ENCODE measurements at places on chromosomes 11 and 22.

DNA sequence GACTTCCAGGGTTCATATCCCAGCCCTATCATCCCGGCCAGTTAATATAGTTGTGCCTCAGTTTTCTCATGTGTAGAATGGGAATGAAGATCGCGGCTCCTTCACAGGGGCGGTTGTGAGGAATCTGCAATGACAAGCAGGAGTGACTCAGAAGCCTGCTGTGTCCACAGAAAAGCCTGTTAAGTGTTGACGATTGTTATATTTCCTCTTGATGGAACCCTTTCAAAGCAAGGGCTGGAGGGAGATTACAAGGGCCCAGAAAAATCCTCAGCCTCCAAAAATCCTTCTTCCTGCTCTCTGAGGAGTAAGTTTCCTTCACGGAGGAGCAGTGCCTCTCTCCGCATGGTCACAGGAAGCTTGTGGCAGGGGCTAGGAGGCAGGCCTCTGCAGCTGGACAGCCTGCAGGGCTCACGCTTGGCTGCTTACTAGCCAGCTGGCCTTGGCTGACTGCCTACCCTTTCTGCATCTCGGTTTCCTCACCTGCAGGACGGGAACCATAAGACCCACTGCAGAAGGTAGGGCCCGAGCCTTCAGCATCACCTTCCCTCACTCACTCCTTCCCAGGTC lies 63.4 kb downstream of the CACNG2 start:
- H3K4me3 ChIP-seq, result no peak overlapping the region
- DNase-seq, result no peak
- peaks cover 75% of the 10 kb centered on the region for H3K27me3 ChIP-seq

DNA sequence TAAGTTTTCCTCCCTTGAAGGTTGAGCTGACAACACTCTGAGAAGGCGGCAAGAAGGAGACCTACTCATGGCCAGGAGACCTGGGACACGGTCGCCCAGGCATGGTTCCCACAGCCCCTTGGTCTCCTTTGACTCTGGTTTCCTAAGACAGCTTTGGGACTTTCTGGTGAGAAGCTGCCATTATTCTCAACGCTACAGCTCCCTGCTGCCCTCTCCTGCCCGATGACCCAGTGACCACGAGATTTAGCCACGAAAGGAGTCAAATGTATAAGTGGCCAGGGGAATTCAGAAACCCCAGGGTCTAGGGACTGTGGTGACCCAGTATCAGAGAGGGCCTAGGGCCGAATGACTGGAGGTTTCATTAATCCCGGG lies 699 bp upstream of the SDF2L1 start:
- H3K4me1 ChIP-seq, result peaks cover 20% of the 10 kb centered on the region
- peak overlapping the region; percentile 90 for H3K4me3 ChIP-seq
- H3K27ac ChIP-seq, result peak overlapping the region; percentile 86
- H3K27me3 ChIP-seq, result no peaks in the 10 kb centered on the region
- H3K36me3 ChIP-seq, result peaks cover 10% of the 10 kb centered on the region

GRCh38 chr22:33221568-33221967 lies 163.4 kb upstream of the SYN3 start:
- DNase-seq, result no peak
- no peaks in the 10 kb centered on the region for H3K36me3 ChIP-seq

DNA sequence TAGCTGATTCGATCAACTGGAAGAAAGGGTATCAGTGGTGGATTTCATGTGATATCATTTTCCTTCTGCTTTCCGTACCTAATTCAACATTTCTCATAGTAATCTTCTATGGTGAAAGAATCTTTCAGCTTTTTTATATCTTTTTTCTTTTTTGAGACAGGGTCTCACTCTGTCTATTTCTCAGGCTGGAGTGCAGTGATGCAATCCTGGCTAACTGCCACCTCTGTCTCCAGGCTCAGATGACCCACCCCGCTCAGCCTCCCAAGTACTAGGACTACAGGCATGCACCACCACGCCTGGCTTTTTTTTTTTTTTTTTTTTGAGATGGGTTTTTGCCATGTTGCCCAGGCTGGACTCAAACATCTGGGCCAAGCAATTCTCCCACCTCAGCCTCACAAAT lies 18.6 kb upstream of the CHORDC1 start:
- H3K36me3 ChIP-seq, result no peaks in the 10 kb centered on the region
- no peak overlapping the region for H3K27ac ChIP-seq
- no peaks in the 10 kb centered on the region for H3K27me3 ChIP-seq

- no peaks in the 10 kb centered on the region for H3K36me3 ChIP-seq
- peaks cover 8% of the 10 kb centered on the region for H3K4me1 ChIP-seq
- peak within 1 kb of the TSS; percentile 45 for H3K4me3 ChIP-seq
- peak within 1 kb of the TSS; percentile 50 for H3K27ac ChIP-seq
- DNase-seq, result no peak
Measured at GRCh38 chr22:46619830-46620501, at the start of gene GRAMD4. Gene GRAMD4 (plus strand): TSS chr22:46620386. CDS start chr22:46626800, 6,414 bp downstream.

DNA sequence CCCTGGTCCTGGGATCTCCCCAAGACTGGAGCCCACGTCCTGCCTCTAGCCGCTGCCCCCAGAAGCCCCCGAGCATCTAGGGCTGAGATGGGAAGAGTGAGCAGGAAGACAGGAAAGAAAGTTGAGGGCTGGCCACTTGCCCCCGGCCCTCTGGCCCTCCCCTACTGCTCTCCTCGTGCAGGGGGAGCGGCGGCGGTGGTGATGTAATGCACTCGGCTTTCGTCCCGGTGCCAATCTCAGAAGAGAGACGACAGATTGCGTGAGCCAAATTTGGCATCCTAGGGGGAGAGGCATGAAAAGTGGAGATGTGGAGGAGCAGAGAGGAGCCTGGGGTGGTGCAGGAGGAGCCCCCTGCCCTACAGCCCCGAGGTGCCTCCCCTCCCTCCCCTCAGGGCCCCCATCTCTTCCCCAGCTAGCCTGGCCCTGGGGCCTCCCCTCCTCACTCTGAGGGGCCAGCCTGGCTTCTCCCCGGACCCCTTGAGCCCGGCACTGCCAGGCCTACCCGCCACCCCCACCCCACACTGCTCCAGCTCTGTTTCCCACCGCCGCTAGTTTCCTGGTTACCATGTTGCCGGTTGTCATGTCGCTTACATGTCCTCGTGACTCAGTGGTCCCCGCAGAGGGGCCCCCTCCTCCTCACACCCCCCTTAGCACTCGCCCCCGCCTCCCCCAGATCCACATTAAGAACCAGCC lies 2.5 kb downstream of the KCNJ4 start:
- peak overlapping the region; percentile 65 for H3K27ac ChIP-seq
- H3K4me1 ChIP-seq, result peaks cover 16% of the 10 kb centered on the region
- no peak for DNase-seq

GRCh38 chr11:79400717-79401330 lies 40.0 kb downstream of the TENM4 start:
- H3K36me3 ChIP-seq, result peaks cover 5% of the 10 kb centered on the region
- no peak for DNase-seq
- peaks cover 4% of the 10 kb centered on the region for H3K27me3 ChIP-seq
- no peak overlapping the region for H3K27ac ChIP-seq
- H3K4me3 ChIP-seq, result no peak overlapping the region
- peaks cover 20% of the 10 kb centered on the region for H3K4me1 ChIP-seq

GRCh38 chr11:15654451-15654850 lies 539.7 kb downstream of the INSC start:
- H3K27me3 ChIP-seq, result peaks cover 7% of the 10 kb centered on the region
- H3K4me1 ChIP-seq, result peaks cover 19% of the 10 kb centered on the region
- no peak overlapping the region for H3K4me3 ChIP-seq
- no peaks in the 10 kb centered on the region for H3K36me3 ChIP-seq

GRCh38 chr11:34669458-34669857 lies 48.6 kb downstream of the EHF start:
- no peak overlapping the region for H3K4me3 ChIP-seq
- no peak overlapping the region for H3K27ac ChIP-seq

GRCh38 chr11:120834686-120835210 lies 189.2 kb upstream of the TBCEL start:
- H3K4me3 ChIP-seq, result no peak overlapping the region
- H3K36me3 ChIP-seq, result no peaks in the 10 kb centered on the region
- no peak overlapping the region for H3K27ac ChIP-seq
- H3K4me1 ChIP-seq, result peaks cover 17% of the 10 kb centered on the region

DNA sequence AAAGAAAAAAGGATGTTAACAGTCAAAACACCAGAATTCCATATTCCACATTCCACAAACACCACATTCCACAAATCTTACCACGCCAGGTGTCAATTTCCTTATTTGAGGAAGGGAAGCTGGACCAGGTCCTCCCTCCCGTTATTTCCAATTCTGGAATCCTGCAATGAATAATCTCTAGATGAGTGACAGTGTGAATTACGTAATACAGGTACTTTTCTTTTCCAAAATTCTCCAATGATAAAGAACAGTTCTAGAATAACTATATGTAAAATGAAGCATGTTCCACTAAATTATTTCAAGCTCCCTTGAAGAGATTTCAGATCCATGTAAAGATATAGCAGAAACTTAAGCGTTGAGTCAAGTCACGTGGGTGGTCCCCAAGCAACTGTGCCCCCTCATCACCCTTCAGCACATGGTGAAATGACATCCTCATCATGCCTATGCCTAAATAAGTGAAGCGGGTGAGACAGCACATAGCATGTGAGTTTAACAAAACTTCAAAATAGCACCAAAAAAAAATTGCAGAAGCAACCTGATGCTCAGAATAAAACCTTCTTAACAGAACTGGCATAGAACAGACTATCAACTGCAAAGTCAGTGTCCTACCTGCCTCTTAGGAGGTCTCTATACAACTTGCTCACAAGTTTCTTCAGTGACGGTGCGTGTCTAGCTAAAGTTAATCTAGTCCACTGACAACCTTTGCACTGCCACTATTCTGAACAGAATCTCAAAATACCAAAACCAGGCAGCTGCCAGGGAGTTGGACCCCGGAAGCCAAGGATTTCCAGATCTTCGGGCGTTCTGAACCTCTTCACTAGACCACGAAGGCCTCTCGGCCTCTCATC lies 876 bp downstream of the NFRKB start:
- no peak for DNase-seq
- peaks cover 21% of the 10 kb centered on the region for H3K4me1 ChIP-seq
- peak overlapping the region; percentile 91 for H3K27ac ChIP-seq
- H3K36me3 ChIP-seq, result peaks cover 28% of the 10 kb centered on the region
- peak overlapping the region; percentile 93 for H3K4me3 ChIP-seq

- DNase-seq, result no peak
- no peak overlapping the region for H3K4me3 ChIP-seq
- peaks cover 30% of the 10 kb centered on the region for H3K4me1 ChIP-seq
- H3K27me3 ChIP-seq, result peaks cover 33% of the 10 kb centered on the region
- no peak overlapping the region for H3K27ac ChIP-seq
Measured at GRCh38 chr11:60910711-60911380, 3.1 kb upstream of the TMEM109 start.

GRCh38 chr11:63573881-63574855 lies 11.0 kb upstream of the PLAAT2 start:
- peak overlapping the region; percentile 54 for H3K4me3 ChIP-seq
- DNase-seq, result no peak
- H3K27me3 ChIP-seq, result no peaks in the 10 kb centered on the region
- peaks cover 19% of the 10 kb centered on the region for H3K4me1 ChIP-seq
- H3K27ac ChIP-seq, result peak overlapping the region; percentile 78

GRCh38 chr22:23471698-23472097 lies 108.4 kb downstream of the IGLL1 start:
- no peak overlapping the region for H3K4me3 ChIP-seq
- H3K27ac ChIP-seq, result no peak overlapping the region
- peaks cover 40% of the 10 kb centered on the region for H3K4me1 ChIP-seq
- DNase-seq, result no peak
- no peaks in the 10 kb centered on the region for H3K36me3 ChIP-seq
- H3K27me3 ChIP-seq, result no peaks in the 10 kb centered on the region

DNA sequence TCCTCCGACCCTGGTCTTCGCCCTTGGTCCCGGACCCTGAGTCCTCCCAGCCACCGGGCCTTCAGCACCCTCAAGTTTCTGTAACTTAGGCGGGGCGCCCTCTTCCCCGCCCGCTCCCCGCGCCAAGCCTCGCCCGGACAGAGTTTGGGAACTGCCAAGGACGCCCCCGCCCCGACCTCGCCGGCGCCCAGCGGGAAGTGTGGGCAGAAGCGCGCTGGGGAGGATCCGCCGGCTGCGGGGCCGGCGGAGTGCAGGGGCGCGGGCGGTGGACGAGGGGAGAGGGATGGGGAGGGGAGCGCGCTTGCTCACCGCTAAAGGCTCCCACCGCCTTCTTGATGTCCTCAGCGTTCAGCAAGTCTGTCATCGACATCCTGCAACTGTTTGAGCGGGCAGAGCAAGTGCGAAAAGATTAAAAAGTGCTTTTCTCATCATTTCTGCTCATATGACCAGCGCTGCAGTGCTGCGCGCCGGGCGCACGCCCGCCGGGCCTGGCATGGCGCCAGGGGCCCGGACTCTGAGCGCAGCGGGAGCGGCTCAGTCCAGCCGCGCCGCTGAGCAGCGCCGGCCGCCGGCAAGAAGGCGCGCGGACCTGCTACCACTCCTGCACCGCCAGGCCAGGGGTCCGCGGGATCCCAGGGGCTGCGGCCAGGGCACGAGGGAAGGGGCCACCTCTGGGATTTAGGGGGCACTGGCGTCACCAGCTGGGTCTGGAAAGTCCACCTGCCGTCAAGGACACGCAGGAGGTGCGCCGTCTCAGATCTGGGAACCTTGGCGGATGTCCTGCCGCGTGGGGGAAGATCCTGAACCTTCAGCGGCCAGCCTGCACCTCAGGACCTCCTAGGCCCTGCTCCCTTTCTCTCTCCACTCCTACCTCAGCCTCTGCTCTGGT lies at the start of gene PVALB:
Gene PVALB (minus strand): TSS at position 400 of the 889 bp plus-strand sequence. CDS start 30 bp downstream, at position 370.
- no peaks in the 10 kb centered on the region for H3K36me3 ChIP-seq
- H3K27ac ChIP-seq, result no peak within 1 kb of the TSS
- DNase-seq, result no peak
- H3K4me1 ChIP-seq, result no peaks in the 10 kb centered on the region
- peaks cover 91% of the 10 kb centered on the region for H3K27me3 ChIP-seq
- peak within 1 kb of the TSS; percentile 47 for H3K4me3 ChIP-seq

DNA sequence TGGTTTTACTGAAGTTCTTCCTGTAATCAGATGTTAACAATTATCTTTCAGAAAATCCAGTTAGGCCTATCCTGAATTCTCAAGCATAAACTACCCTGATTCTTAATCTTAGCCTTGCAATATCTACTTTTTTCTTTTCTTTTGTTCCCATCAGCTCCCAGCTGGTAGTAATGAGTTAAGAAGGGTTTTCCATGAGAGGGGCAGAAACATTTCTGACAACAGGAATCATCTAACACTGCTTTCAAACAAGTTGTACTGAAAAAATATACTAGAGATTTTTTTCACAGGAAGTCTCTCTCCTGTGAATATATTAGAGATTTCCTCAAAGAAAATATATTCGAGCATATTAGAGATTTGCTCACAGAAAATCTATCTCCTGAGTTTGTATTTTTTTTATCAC lies 3.3 kb upstream of the TRIM6 start:
- no peak for DNase-seq
- H3K4me3 ChIP-seq, result no peak overlapping the region
- H3K36me3 ChIP-seq, result no peaks in the 10 kb centered on the region
- H3K27ac ChIP-seq, result no peak overlapping the region
- H3K4me1 ChIP-seq, result peaks cover 27% of the 10 kb centered on the region

GRCh38 chr11:124153821-124154220 lies 29.3 kb upstream of the OR10D3 start:
- H3K27me3 ChIP-seq, result peaks cover 11% of the 10 kb centered on the region
- H3K27ac ChIP-seq, result no peak overlapping the region
- no peak for DNase-seq
- H3K36me3 ChIP-seq, result no peaks in the 10 kb centered on the region
- H3K4me1 ChIP-seq, result no peaks in the 10 kb centered on the region
- no peak overlapping the region for H3K4me3 ChIP-seq
